ENCODE measurements at places on chromosomes 6 and 20. TPM values are rescaled to one million over a fixed set of nuclear protein-coding genes. Genes with fewer than 3 reads are reported as not detected.

DNA sequence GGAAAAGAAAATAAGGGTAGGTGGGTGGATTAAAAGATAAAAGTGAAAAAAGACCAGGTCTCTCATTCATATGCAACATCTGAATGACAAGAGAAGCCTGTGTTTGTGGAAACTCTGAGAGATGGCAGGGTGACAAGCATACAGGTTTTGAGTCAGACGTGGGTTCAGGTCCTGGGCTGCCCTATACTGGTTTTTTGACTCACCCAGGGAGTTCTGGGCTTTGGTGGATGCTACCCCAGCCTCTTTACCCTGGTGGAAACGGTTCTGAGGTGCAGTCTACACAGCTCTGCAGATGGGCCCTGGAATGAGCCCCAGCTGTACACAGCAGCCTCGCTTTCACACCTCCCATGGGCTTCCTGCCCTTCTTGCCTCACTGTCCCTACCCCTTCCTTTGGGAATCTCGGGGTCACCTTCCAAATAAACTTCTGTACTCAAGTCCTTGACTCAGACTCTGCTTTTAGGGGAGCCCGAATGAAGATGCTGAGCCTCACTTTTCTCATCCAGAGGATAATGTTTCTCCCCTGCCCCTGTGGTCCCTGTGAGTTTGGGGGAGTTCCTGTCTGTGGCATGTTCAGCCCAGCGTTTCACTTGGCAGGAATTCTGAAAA lies 77.7 kb upstream of the CLDN20 start:
- no peak for DNase-seq
- peaks cover 5% of the 10 kb centered on the region for H3K4me1 ChIP-seq
- H3K4me3 ChIP-seq = no peak overlapping the region
- H3K36me3 ChIP-seq = no peaks in the 10 kb centered on the region
- H3K27ac ChIP-seq = no peak overlapping the region
- H3K27me3 ChIP-seq = no peaks in the 10 kb centered on the region

DNA sequence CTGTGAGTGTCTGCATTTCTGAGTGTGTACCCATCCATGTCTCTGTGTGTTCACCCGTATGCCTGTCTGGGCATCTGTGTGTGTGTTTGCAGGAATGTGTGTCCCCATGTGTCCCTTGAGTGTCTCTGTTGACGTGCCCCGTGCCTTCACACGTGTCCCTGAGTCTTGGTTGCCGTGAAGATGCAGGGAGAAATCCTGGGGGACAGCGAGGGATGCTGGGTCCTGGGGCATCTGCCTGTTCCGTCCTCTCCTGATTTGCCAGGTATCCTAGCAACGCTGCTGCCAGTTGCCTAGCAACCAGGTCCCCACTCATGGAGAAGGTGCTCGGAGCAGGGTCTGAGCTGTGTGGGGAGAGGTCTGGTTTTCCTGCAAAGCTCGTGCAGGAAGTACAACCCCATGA lies 6.0 kb upstream of the LKAAEAR1 start:
- H3K27me3 ChIP-seq = no peaks in the 10 kb centered on the region
- H3K4me1 ChIP-seq = peaks cover 27% of the 10 kb centered on the region
- peaks cover 7% of the 10 kb centered on the region for H3K36me3 ChIP-seq
- H3K4me3 ChIP-seq = no peak overlapping the region
- peak; percentile 67 for DNase-seq
- H3K27ac ChIP-seq = no peak overlapping the region

- 0 out of 2 replicates have a peak, but pooled peaks cover 3% of the 10 kb centered on the region for H3K27me3 ChIP-seq
- DNase-seq = no peak
- H3K4me1 ChIP-seq = no peaks in the 10 kb centered on the region
- no peak overlapping the region for H3K4me3 ChIP-seq
- no peak overlapping the region for H3K27ac ChIP-seq
These were observed 171.7 kb upstream of the LAMP5 start for GRCh38 chr20:9342651-9343050.

DNA sequence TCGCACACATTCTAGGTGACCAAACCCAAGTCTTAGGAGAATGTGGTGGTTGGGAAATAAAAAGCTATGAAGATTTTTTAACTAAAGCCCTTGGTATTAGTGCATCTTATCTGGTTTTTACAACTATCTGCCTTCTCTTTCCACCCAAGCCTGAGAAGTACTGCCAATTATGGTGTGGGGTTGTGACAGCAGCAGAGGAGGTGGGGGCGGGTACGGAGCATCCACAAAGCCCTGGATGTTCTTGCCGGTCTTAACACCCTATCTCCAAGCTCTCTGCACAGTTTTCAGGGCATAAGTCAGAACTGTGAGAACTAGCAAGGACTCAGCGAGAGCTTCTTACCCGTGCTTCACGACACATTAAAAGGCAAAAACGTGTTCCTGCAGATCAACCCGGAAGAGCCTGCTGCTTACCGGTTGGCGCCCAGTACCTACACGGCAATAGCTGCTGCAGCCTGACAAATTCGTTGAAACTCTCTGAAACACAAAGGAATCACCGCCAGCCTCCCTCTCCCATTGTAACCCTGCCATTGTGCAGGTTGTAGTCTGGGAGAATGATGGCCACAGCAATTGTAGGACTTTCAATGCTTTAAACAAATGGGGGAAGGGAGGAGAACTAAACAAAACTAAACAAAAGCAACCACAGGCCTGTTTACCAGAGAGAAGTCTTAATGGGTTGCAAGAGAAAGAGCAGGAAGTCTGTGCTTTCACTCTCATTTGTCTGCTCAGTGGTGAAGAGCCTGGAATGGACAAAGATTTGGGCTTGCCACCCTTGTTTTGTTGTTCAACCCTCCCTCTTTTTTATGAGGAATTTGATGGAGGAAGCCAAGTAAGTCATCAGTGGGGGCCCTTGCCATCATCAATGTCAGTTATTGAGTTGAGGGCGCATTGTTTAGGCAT lies 461.0 kb upstream of the JARID2 start:
- H3K4me1 ChIP-seq = no peaks in the 10 kb centered on the region
- H3K27ac ChIP-seq = no peak overlapping the region
- no peaks in the 10 kb centered on the region for H3K27me3 ChIP-seq
- no peak for DNase-seq

- no peaks in the 10 kb centered on the region for H3K36me3 ChIP-seq
- H3K27ac ChIP-seq = no peak overlapping the region
- no peak for DNase-seq
These were observed 36.7 kb downstream of the FGD2 start for GRCh38 chr6:37042150-37042549.

GRCh38 chr6:1311400-1312202 lies at the start of gene FOXQ1:
Gene FOXQ1, plus strand, starts transcription at chr6:1312098. Its CDS starts 607 bp downstream, at chr6:1312705.
- H3K36me3 ChIP-seq = no peaks in the 10 kb centered on the region
- no peak within 1 kb of the TSS for H3K27ac ChIP-seq
- no peak for DNase-seq
- H3K27me3 ChIP-seq = no peaks in the 10 kb centered on the region
- H3K4me3 ChIP-seq = no peak within 1 kb of the TSS

GRCh38 chr6:157825243-157825904 lies 2.3 kb downstream of the SNX9 start:
- no peak overlapping the region for H3K27ac ChIP-seq
- H3K27me3 ChIP-seq = no peaks in the 10 kb centered on the region
- H3K4me3 ChIP-seq = no peak overlapping the region
- no peaks in the 10 kb centered on the region for H3K36me3 ChIP-seq

DNA sequence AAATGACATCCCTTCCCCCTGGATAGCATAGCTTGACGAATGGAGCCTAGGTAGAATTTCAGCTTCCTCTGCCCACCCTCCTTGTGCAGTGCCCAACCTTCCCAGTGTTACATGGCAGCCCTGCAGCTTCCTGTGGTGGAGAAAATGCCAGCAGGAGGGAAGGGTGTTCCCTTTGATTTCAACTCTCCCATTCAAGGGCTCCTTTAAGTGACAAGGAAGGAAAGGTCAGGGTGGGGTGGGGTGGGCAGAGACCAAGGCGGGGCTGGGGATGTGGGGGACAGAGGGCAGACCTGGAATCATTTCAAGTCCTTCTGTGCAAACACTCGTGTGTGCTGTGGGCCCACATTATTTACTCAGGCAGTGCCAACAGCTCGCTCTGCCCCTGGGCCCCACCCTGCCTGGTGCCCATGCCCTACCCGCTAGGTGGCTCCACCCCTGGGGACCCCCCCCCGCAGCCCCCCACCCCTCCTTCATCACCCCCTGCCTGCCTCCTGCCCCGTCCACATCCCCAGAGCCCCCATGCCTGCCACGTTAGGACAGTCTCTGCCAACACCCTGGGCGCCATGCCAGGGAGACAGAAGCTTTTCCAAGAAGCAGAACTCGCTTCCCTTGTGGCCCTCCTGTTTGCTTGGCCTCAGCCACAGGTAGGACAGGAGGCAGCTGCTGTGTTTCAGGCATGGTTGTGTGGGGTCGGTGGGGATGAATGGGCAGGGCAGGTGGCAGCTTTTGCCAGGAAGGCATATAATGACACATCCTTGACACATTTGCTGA lies 9.4 kb downstream of the SPDEF start:
- no peak for DNase-seq

DNA sequence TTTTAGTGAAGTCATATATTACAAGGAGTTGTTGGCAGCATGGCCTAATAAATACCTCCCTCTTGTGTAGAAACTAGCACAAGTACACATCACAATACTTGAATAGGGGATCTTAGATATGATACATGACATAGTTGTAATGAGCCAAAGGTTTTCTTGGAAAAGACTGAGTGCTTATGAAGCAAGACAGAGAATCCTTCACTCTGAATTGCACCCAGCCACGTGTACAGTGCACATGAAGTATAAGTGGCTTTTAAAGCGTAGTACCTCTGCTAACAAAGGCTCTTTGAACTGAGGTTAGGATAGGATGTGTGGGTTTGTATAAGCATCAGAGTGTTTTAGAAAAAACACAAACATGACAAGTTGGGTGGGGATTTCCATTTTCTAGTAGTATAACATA lies 145.5 kb upstream of the STMND1 start:
- no peaks in the 10 kb centered on the region for H3K36me3 ChIP-seq
- no peak overlapping the region for H3K27ac ChIP-seq
- no peak overlapping the region for H3K4me3 ChIP-seq
- no peak for DNase-seq
- no peaks in the 10 kb centered on the region for H3K4me1 ChIP-seq
- H3K27me3 ChIP-seq = no peaks in the 10 kb centered on the region

GRCh38 chr20:57409672-57410397 lies 18.6 kb downstream of the RBM38 start:
- H3K4me3 ChIP-seq = no peak overlapping the region
- peak; percentile 61 for DNase-seq
- H3K4me1 ChIP-seq = peaks cover 18% of the 10 kb centered on the region
- H3K27me3 ChIP-seq = no peaks in the 10 kb centered on the region

DNA sequence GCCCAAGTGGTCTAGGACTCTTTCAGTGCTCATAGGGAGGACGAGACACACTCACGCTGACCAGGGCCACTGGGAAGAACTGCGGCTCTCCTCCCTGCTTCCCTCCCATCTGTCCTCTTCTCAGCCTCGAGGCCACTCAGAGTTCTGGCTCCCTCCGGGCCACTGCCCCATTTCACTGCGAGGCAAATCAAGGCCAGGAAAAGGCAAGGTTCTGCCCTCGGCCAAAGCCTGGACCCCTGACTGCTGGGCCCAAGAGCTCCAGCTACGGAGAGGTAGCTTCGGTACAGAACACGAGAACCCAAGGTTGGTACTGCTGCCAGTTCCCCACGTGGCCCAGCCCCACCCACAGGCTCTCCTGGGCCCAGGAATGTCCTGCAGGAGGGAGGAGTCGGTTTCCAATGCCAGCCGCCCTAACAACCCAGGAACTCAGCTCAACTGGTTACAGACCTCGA lies 14.7 kb downstream of the PI16 start:
- H3K4me1 ChIP-seq = peaks cover 1% of the 10 kb centered on the region
- no peaks in the 10 kb centered on the region for H3K27me3 ChIP-seq
- peaks cover 51% of the 10 kb centered on the region for H3K36me3 ChIP-seq

GRCh38 chr6:75217193-75217592 lies 11.3 kb upstream of the COL12A1 start:
- H3K27ac ChIP-seq = no peak overlapping the region
- no peaks in the 10 kb centered on the region for H3K36me3 ChIP-seq
- H3K4me1 ChIP-seq = no peaks in the 10 kb centered on the region
- no peaks in the 10 kb centered on the region for H3K27me3 ChIP-seq
- DNase-seq = no peak

GRCh38 chr6:16437095-16437494 lies 198.7 kb downstream of the GMPR start:
- H3K36me3 ChIP-seq = no peaks in the 10 kb centered on the region
- DNase-seq = no peak

GRCh38 chr6:36593569-36594028 lies 563 bp upstream of the SRSF3 start:
- H3K27me3 ChIP-seq = no peaks in the 10 kb centered on the region
- peaks cover 56% of the 10 kb centered on the region for H3K4me1 ChIP-seq
- H3K27ac ChIP-seq = peak overlapping the region; percentile 89
- H3K36me3 ChIP-seq = peaks cover 38% of the 10 kb centered on the region

- no peaks in the 10 kb centered on the region for H3K27me3 ChIP-seq
- no peak overlapping the region for H3K27ac ChIP-seq
- no peaks in the 10 kb centered on the region for H3K36me3 ChIP-seq
- H3K4me3 ChIP-seq = no peak overlapping the region
These were observed 55.2 kb downstream of the PTPN1 start for GRCh38 chr20:50565383-50565782.

GRCh38 chr6:117771403-117771802 lies 96.1 kb downstream of the NUS1 start:
- H3K27ac ChIP-seq = no peak overlapping the region
- DNase-seq = no peak
- no peaks in the 10 kb centered on the region for H3K36me3 ChIP-seq
- no peaks in the 10 kb centered on the region for H3K27me3 ChIP-seq
- H3K4me3 ChIP-seq = no peak overlapping the region

GRCh38 chr6:33107641-33108040 lies 31.9 kb downstream of the HLA-DPB1 start:
- DNase-seq = no peak
- H3K36me3 ChIP-seq = no peaks in the 10 kb centered on the region
- H3K27me3 ChIP-seq = no peaks in the 10 kb centered on the region

DNA sequence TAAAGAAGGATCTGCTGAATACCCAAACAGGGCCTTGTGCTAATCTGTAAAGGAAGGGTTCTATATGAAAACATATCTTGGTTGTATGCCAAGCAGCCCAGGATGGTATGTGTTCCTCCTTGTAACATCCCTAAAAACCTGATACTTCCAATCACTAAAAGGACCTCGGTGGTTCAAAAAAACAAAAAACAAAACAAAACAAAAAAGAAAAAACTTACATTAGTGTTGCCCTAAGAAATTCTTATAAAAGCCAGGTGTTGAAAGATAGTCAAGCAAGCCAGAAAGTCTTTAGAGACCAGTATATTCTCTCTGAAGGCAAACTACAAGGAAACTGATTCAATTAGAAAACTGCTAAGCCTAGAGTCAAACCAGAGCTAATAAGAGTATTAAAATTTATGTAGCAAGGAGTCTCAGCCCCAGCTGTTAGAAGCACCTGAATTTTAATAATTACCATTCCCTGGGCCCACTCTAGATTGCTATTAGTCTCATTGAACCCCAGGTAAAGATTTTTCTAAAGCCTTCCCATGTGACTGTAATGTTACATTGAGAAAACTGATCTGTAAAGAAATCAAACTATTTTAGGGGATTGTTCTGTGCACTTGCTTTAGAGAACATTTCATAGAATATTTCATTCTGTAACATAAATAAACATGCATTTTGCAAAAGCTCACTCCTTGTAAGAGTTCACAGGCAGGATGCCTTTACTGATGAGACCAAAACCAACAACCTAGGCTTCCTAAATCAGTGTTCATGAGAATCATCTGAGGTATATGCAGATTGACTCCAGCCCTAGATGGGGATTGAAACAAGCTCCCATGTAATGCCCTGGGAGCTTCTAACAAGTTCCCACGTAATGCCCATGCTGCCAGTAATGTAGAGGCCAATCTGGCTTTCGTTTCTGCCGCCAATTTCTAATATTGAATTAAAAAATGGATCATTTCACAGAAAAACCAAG lies 95.2 kb upstream of the BTN3A2 start:
- no peak overlapping the region for H3K27ac ChIP-seq
- H3K4me1 ChIP-seq = peaks cover 30% of the 10 kb centered on the region
- peak overlapping the region; percentile 61 for H3K4me3 ChIP-seq
- no peaks in the 10 kb centered on the region for H3K27me3 ChIP-seq

The LSM14B gene
- 32.3 TPM for total RNA-seq

The NINL gene
- total RNA-seq = 0.19 TPM

The ENPP1 gene
- total RNA-seq = 1.1 TPM

The ZNF165 gene
- 0.26 TPM for total RNA-seq

The FIG4 gene
- total RNA-seq = 14.8 TPM

The MLN gene
- total RNA-seq = not detected

All from Karpas-422 (cell line).